ENCODE measurements at places on chromosomes 3 and 15.
A peak's percentile ranks its signal among the peaks of the same experiment; 100 is the strongest.

DNA sequence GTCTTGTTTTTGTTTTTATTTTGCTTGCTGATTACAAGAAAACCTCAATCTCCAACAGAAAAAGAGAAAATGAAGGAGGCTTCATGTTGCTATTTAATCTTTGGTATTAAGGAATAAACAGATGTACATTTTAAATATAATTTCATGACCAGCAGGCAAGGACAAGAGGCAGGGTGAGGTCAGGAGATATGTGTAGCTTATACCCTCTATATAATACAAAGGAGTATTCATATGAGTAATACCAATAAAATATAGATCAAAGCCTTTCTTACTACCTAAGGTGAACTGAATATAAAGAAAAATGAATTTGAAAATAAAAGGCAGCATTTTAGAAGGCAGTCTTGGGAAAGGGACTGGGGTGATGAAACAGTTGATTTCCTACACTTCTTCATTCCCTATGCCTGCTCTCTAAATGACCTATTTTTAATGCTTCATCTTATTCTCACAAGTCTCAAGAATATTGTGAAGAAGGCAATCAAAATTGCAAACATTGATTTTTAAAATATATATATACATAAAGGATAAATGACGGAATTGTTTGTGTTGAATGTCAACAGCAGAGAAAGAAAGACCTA is 8.6 kb upstream of the CBLB start:
- DNase-seq, result no peak

GRCh38 chr3:149363053-149363452 is 14.4 kb downstream of the TM4SF1 start:
- no peak for DNase-seq

- DNase-seq, result no peak
These were observed 419.5 kb downstream of the LPP start for GRCh38 chr3:188573291-188573940.

DNA sequence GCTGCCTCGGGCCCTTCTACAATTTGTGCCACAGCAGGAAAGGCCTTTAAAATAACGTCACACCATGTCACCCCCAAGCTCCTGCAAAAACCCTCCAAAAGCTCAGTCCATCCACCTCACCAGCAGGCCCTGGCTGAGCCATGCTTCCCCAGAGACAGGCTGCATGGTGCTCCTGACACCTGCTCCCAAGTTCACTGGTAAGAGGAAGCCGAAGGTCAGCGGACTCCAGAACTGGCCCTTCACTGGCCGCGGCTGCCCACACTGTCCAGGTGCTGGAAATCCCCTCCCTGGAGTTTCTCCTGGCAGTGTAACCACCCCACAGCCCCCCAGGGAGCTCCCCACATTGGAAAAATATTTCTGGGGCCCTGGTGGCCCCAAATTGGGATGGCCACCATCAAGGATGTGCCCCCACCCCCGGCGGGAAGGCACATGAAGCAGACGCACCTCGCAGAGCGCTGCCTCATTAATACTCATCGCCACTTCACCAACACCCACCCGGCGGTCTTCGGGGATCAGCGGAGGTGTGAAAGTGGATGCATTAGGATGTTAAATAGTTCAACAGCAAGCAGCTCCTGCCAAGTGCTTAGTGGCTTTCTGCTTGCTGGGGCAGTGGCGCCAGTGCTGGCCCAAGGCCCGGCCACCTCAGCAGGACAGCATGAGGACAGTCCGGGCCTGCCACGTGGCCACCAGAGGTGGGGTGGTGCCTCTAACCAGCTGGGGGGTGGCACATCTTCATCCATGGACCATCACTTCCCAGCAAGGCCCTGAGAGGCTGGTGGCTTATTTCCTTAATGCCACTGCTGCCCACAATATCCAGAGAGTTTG is 146.1 kb upstream of the IQSEC1 start:
- no peak for DNase-seq

GRCh38 chr3:112111785-112112402 is 21.2 kb downstream of the GCSAM start:
- peak; percentile 80 for DNase-seq

GRCh38 chr3:16633948-16634347 is 28.7 kb upstream of the DAZL start:
- DNase-seq, result no peak

DNA sequence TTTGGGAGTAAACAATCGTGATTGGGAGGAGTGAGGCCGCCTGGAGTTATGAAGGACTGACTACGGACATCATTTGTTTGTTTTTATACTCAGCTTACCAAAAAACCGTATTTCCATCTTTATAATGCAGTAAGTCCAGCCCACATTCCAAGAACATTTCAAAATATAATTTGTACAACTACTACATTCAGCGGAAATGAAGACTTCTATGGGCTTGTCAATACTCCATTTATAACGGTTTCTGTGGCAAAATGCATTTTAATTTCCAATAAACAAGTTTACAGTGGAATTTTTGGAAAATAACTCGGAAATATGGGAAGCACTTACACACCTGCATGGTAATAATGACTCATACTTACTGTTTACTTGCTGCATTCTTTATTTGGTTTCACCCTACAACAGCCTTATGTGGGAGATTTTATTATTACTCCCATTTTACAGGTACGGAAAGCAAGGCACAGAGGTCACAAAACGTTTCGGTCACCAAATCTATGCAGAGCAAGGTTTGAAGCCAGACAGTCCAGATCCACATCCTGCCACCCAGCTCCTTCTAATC is 62.3 kb downstream of the LDHAL6B start:
- no peak for DNase-seq

GRCh38 chr15:77104155-77104554 is 33.2 kb upstream of the TSPAN3 start:
- DNase-seq, result no peak

Measured in NCI-H2081 (cell line).